ENCODE measurements at places on chromosomes 2 and 18.

DNA sequence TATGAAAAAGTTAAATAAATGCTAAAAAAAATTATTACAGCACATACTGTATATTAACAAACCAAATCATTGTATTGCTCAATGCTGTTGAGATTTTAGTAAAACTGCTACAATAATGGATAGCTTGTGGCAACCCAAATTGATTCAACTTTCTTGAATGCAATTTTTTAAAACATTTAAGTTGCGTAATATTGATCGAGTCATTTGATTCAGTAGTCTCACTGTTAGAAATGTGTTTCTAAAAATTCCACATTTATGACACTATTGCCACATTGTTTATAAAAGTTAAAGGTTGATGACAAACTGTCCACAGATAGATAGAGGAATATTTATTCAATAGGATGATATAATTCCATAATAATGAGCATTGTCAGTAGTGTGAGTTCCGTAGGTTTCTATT lies 640.7 kb upstream of the CRIM1 start:
- DNase-seq: no peak

DNA sequence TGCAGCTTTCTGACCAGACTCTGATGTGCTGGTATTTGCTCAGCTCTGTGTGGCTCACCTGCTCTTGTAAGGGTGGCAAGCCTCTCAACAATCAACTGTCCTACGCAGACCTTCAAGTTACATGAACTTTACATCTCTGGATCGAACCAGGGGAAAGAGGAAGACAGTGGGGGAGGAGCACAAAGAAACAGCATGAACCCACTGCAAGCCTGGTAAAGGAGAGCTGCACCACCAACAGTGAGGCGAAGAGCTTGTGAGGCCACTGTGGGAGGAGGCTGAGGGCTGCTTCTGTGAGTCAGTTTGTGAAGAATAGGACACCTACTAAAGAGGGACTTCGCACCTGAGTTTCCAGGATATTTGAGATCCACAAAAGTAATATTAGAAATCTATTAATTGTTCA lies 18.8 kb upstream of the FAM110C start:
- DNase-seq: no peak

- DNase-seq: no peak
These were observed 3.0 kb downstream of the HPCAL1 start for GRCh38 chr2:10305715-10306114.

DNA sequence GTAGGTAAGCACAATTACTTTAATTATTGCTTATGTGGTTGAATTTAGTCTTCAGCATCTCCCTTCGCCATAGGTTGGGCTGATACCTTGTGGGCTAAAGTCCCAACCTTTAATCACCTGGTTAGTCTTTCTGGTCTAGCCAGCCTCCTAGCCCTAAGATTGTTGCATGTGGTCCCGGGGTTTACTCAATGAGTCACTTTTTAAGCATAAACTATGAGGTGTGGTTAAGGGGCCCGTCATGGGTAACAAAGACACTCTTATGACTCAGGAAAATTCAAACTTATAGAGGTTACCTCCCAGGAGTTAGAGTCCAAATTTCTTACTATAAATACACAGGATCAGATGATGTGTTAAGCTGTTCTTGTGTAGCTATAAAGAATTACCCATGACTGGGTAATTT lies 841.6 kb downstream of the TRIB2 start:
- no peak for DNase-seq

- DNase-seq: no peak
These were observed 137.6 kb downstream of the UPP2 start for GRCh38 chr2:158239271-158239670.

DNA sequence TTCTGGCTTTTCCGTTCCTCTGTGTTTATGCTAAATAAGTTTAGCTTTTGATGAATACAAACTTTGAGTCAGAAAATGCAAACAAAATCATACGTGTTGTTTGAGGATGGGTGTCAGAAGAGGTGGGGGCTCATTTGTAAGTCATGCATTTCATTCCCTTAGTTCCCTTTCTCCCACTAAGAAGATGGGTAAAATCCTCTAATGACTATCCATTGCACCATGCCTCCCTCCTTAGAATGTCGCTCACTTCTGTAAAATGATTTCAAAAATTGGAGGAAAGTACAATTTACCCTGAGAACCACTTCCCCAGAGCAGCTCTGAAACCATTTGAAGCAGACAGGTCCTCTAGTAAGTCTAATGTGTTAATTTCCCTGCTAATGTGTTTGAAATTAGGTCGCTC lies 629.6 kb upstream of the VRK2 start:
- DNase-seq: no peak

GRCh38 chr18:60975420-60975819 lies 357.8 kb upstream of the CDH20 start:
- no peak for DNase-seq

DNA sequence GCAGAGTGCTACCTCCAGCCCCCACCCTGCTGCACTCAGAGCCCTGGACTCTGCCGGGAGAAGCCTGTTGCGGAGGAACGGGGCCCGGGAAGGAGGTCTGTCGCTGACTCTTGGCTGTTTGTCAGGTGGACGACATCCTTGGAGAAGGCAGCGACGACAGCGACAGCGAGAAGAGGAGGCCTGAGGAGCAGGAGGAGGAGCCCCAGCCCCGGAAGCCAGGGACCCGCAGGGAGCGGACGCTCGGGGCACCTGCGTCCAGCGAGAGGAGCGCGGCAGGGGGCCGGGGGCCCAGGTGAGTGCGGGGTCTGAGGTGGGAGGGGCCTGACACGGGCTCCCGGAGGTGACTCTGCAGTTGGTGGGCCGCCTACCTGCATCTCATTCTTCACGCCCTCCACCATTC lies 56.6 kb downstream of the CTDP1 start:
- no peak for DNase-seq

GRCh38 chr2:238182362-238182761 lies 21.1 kb downstream of the ILKAP start:
- no peak for DNase-seq

- DNase-seq: no peak
These were observed 64.9 kb downstream of the SPRED2 start for GRCh38 chr2:65367524-65367923.

GRCh38 chr2:10620481-10620880 lies 69.3 kb downstream of the NOL10 start:
- no peak for DNase-seq

DNA sequence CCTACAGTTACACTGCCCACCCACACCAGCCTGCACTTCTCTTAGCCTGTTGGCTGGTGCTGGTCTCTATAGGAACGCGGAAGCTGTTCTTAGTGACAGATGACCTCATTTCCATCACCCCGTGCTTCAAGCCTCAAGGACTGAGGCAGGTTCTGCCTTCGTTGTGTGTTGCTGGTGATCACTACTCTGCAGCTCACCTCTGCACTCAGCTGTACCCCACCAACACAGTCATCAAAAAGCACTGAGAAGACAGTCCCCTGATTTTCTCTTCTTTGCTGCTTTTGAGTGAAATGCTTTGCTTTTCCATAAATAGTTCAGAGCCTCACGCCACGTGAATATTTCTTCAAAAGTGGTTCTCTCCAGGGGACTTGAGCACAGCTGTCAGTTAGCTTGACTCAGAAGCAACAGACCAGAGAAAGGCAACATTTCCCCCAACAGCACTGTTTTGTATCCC lies 225.7 kb upstream of the CCDC150 start:
- DNase-seq: no peak

DNA sequence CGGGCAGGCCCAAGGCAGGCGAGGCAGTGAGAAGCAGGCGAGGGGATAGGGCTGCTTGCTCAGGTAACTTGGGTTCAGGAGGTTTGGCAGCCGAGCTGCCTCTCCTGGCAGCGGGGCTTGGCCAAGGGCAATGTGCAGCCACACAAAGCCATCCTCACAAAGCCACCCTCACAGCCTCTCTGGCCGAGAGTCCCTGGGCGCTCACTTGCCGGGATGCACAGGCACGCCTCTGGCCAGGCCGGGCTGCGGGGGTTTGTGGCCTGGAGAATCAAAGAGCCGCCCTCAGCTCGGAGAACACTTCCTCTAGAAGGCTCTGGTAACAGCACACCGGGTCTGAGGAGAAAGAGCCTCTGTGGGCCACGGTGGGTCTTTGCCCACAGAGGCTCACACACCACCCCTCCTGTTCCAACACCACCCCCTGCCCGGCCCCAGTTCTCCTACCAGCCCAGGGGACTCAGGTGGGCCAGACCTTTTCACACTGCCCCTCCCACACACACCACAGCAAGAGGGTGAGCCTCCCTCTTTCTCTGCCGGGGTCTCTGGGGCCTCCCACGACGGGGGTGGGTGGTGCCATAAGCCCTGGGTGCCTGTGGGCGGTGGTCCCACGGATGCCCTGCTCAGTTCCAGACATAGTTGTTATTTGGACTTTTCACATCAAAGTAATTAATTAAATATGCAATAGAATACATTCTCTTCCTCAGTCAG lies 186.9 kb downstream of the ZFP36L2 start:
- no peak for DNase-seq

DNA sequence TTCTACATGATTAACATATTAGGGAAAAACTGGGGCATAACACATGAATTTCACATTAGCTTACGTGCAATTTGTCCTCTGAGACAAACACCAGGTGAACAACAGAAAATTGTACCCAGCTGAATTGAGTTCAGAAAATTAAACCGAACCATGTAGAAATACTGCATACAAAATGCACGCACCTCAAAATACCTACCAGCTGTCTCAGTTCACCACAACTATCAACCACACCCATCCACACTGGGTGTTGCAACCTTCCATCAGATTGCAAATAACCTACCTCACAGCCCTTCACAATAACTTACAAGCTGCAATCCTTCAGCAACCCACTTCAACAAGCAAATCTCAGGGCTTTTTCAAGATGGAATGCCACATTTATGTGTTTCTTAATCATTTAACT lies 55.9 kb downstream of the UNC50 start:
- DNase-seq: no peak

GRCh38 chr2:156342254-156343095 lies 10.0 kb upstream of the NR4A2 start:
- DNase-seq: peak; percentile 92

DNA sequence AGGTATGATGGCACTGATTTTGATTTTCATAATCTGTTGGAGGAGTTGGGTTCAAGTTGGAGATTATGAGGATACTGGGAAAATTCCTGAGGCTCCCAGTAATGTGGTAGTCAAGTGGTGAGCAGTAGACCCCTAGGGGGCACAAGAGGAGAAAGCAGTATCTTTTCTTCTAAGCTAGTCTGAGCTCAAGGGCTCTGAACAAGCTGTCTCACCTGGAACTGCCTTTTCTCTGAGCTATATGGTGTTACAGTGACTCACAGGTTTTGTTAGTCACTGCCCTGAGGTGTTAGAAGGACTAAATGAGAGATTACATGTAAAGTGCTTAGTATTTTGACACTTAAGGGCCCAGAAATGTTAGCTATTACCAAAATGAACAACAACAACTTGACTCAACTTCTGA lies 42.2 kb downstream of the CD302 start:
- no peak for DNase-seq

GRCh38 chr2:47011696-47012095 lies 96.1 kb upstream of the MCFD2 start:
- no peak for DNase-seq

DNA sequence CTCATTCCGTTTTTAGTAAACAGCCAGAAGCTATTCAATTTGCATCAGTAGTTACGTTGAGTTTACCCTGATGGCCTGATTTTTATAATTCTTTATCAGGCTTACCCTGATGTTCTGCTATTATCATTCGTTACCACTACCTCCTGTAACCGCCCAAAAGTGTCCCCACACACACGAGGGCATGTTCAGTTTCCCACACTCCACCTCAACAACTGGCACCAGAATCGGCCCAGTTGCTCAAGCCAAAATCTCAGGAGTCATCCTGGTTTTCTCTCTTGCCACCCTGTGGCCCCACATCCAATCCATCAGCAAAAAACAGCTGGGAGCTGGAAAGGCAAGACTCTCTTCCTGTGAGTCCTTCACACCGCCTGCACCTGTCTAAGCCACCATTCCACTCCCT lies 102.9 kb upstream of the RAB6C start:
- no peak for DNase-seq

DNA sequence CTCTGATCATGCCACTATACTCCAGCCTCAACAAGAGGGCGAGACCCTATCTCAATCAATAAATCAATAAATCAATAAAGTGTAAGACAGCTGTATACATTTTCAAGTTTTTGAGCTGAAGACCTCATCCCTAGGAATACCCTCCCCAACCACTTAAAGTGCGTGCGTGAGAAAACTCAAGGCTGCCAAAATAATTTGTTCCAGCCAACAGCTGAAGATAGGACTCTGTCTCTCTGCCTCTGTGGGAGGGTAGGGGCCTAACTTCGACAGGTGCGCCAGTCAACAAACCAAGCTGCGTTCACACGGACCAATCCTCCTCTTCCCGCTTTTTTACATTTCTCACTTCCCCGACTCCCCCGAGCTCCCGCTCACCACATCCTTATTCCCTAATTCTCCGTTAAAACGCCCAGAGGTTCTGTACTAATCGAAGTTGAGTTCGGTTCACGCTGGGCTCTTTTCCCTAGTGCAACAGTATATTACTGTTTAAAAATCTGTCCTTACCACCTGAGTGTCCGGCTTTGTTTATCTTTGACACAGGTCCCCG lies 618 bp downstream of the POLR2D start:
- peak; percentile 24 for DNase-seq

DNA sequence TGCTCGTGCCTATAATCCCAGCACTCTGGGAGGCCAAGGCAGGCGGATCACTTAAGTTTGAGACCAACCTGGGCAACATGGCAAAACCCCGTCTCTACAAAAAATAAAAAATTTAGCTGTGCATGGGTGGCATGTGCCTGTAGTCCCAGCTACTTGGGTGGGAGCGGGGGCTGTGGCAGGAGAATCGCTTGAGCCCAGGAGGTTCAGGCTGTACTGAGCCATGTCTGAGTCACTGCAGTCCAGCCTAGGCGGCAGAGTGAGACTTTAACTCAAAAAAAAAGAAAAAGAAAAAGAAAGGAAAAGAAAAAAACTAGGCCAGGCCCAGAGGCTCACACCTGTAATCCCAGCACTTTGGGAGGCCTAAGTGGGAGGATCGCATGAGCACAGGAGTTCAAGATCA lies 30.8 kb downstream of the TWSG1 start:
- no peak for DNase-seq

DNA sequence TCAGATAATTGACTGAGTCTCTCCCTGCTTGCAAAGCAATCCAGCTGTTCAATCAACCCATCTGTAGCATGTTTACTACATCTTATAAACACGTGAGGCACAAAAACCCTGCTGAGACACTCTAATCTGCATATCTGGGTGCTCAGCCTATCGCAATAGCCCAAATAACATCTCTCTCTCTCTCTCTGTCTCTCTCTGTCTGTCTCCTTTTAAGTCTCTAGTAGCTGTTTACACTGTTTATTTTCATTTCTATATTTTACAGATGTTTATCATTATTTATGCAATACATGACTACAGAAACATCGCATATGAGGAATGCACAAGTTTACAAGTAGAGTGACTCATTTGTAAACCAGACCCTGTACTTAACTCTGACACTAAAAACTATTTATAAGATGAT lies 422.1 kb upstream of the DSEL start:
- no peak for DNase-seq

DNA sequence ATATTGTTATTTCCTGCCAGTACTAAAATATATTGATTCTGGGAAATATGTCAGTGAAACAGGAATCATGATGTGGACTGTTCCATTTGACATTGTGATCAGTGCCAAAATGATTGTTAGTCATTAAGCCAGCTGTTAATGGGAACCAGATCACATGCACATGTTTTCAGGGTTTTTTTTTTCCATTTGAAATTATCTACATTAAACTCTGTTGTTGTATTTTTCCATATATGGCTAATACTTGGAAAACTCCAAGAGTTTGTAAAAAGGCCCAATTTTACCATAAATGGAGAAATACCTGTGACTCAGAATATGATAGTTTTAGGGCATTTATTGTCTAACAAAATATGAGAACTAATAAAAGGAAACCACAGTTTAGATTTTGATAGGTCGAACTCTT lies 13.4 kb downstream of the ITGAV start:
- DNase-seq: no peak

GRCh38 chr2:198498048-198498447 lies 693.7 kb downstream of the PLCL1 start:
- DNase-seq: no peak

All from NCI-H774 (cell line).